Glutamatergic neuron (in vitro differentiated cells): ENCODE measurements at places on chromosomes 3 and 15. TPM values are rescaled to one million over a fixed set of nuclear protein-coding genes. Genes with fewer than 3 reads are reported as not detected.
A peak's percentile ranks its signal among the peaks of the same experiment; 100 is the strongest.

GRCh38 chr3:13132281-13132680 is 59.1 kb upstream of the IQSEC1 start:
- H3K4me1 ChIP-seq: peaks cover 4% of the 10 kb centered on the region
- no peaks in the 10 kb centered on the region for H3K36me3 ChIP-seq
- DNase-seq: no peak
- H3K27ac ChIP-seq: no peak overlapping the region
- H3K27me3 ChIP-seq: peaks cover 5% of the 10 kb centered on the region

DNA sequence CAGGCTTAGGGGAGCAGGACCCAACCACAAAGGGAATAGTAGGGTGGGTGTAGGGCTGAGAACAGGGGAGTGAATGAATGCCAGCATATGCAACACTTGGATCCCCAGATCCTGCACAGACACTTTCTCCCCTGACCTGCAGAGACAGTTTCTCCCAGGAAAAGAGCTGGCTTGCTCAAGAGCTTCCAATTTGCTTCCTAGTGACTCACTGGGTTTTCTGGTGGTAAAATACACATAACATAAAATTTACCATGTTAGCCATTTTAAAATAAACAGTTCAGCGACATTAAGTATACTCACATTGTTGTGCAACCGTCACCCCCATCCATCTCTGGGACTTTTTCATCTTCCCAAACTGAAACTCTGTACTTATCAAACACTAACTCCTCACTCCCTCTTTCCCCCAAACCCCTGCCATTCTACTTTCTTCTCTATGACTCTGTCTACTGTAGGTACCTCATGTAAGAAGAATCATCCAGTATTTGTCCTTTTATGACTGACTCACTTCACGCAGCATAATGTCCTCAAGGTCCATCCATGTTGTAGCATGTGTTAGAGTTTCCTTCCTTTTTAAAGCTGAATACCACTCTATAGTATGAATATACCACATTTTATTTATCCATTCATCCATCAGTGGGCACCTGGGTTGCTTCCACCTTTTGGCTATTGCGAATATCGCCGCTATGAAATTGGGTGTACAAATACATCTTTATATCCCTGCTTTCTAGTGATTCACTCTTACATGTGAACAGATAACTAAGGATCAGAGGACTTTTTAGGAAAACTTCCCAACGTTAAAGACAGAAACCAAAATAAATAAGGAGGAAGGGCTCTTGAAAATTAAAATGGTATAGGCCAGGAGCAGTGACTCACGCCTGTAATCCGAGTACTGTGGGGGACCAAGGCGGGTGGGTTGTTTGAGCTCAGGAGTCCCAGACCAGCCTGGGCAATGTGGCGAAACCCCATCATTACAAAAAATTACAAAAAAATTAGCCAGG is 95.6 kb upstream of the TJP1 start:
- peaks cover 56% of the 10 kb centered on the region for H3K4me1 ChIP-seq
- H3K4me3 ChIP-seq: no peak overlapping the region

The PATL2 gene
- not detected for total RNA-seq

DNA sequence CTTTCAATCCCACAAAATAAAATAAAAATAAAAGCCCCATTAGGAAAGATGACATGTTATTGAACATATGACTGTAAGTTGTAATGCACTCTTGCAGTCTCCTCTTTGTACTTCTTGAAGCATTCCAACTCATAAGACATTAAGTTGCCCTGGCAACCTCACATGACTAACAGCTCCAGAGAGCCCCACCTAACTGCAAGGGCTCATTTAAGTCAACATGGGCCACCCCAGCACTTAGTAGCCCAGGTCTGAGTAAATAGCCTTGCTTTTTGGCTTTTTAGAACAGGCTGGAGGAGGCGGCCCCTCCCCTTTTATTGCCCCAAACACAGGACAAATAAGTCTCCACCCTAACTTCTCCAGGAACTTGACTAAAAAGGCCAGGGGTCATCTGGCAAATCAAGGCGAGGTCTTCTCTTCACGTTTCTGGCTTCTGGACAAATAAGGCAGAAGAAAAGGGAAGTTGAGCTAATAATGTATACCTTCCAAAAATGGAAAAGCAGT is 135.1 kb downstream of the TMCO5A start:
- peaks cover 9% of the 10 kb centered on the region for H3K27me3 ChIP-seq
- H3K36me3 ChIP-seq: no peaks in the 10 kb centered on the region
- H3K4me1 ChIP-seq: peaks cover 8% of the 10 kb centered on the region
- no peak overlapping the region for H3K27ac ChIP-seq

GRCh38 chr3:113166719-113167492 is 44.5 kb upstream of the BOC start:
- peaks cover 3% of the 10 kb centered on the region for H3K4me1 ChIP-seq
- DNase-seq: no peak
- peaks cover 6% of the 10 kb centered on the region for H3K27me3 ChIP-seq
- H3K4me3 ChIP-seq: no peak overlapping the region

DNA sequence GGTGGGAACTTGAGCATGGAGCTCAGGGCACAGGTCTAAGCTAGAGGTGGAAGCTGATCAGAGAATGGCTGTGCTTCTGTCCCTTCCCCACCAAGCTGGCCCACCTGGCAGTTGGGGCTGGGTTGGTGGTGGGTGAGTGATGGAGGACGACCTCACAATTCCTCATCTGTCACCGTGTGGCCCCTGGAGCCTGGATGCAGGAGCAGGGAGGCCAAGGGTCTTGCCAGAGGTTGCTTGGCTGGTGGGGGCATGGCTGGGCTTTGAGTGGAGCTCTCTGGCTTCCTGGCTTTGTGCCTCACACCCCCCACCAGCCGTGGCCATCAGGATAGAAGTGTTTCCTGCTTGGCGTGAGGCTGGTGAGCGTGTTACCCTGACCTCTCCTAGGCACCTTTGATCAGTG is 36.0 kb downstream of the FBLN2 start:
- no peak overlapping the region for H3K27ac ChIP-seq
- H3K27me3 ChIP-seq: peaks cover 3% of the 10 kb centered on the region
- H3K36me3 ChIP-seq: no peaks in the 10 kb centered on the region
- DNase-seq: no peak
- H3K4me3 ChIP-seq: no peak overlapping the region

DNA sequence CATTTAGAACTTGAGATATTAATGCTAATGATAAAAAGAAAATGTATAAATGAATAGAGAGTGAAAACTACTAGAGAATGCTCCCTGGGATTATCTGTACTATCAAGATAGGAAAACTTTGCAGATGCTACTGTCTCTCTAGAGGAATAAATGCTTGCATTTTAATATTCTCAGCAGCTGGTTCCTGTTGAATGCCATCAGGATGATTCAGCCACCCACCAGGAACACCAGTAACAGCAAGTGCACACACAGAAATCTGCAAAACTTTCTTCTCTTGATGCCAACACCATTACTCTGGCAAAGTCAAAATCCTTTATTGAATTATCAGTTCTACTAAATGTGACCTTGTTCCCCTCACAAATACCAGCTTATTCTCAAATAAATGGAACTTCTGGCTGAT is 148.4 kb downstream of the TIGIT start:
- no peak overlapping the region for H3K4me3 ChIP-seq
- DNase-seq: no peak
- no peaks in the 10 kb centered on the region for H3K36me3 ChIP-seq
- H3K27ac ChIP-seq: no peak overlapping the region
- peaks cover 5% of the 10 kb centered on the region for H3K4me1 ChIP-seq

DNA sequence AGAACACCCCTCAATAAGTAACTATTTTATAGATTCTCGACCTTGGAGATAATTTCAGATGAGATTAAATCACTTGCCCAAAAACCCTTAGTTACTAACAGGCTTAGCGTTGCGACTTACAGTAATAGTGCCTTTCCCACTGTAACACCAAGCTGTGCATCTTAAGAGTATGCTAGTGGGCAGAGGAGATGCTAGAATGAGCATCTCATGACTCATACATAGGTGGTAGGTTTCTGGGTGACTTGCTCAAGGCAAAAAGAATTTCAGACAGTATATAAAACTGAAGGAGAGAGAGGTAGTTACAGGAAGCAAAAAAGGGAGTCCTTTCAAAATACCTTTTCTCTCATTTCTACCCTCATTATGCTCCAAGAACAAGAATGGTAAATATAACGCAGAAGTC is 3.9 kb downstream of the KATNBL1 start:
- H3K27ac ChIP-seq: no peak overlapping the region
- H3K4me1 ChIP-seq: no peaks in the 10 kb centered on the region
- H3K36me3 ChIP-seq: peaks cover 6% of the 10 kb centered on the region

- H3K4me3 ChIP-seq: no peak overlapping the region
- H3K27ac ChIP-seq: no peak overlapping the region
- peaks cover 28% of the 10 kb centered on the region for H3K4me1 ChIP-seq
- H3K36me3 ChIP-seq: no peaks in the 10 kb centered on the region
- DNase-seq: no peak
- peaks cover 2% of the 10 kb centered on the region for H3K27me3 ChIP-seq
Measured at GRCh38 chr3:124993466-124993865, 58.9 kb upstream of the MUC13 start.

The ANKRD34C gene
- not detected for total RNA-seq

DNA sequence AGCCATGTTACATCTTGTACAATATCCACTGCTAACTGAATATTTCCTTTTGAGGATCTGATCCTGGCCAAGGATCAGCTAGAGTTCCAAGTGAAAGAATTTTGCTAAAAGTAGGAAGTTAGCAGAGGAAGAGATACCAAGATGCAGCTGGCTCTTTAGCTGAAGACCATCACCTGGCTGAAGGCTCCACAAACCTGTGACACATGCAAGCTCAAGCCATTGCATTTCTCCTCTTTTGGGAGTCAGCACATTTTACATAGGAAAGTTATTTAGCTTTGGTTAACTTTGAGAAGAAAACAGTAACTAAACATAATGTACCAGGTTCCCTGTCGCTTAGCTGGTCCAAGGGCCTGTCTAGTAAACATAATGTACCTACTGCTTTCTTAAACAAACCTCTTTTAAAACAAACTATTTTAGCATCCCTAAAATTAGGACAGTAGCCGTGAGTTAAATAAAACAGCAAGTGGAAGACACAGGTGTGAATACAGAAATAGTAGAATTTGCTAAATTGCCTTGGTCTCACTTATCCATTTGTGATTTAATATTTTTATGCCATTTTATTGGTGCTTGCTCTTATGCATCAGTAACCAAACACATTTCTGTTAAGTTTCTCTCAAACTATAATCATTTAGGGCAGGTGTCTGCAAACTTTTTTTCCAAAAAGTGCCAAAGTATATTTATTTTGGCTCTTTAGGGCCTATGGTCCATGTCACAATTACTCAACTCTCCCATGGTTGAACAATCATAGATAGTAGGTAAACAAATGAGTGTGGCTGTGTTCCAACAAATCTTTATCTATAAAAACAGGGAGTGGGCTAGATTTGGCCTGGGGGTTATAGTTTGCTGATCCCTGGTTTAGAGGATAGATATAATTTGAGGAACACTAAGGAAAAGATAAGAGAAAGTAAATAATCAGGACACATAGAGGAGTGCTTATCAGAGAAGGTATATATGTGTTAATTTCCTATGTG is 11.2 kb downstream of the GCSAM start:
- peaks cover 31% of the 10 kb centered on the region for H3K4me1 ChIP-seq
- no peak overlapping the region for H3K4me3 ChIP-seq
- DNase-seq: no peak

The MAP4 gene
- total RNA-seq: 319 TPM

- H3K27me3 ChIP-seq: no peaks in the 10 kb centered on the region
- H3K36me3 ChIP-seq: no peaks in the 10 kb centered on the region
- DNase-seq: no peak
- peak overlapping the region; percentile 1 for H3K4me3 ChIP-seq
Measured at GRCh38 chr3:106206146-106206545, 337.3 kb upstream of the CBLB start.

- H3K36me3 ChIP-seq: peaks cover 7% of the 10 kb centered on the region
- H3K27me3 ChIP-seq: no peaks in the 10 kb centered on the region
- H3K4me1 ChIP-seq: no peaks in the 10 kb centered on the region
- H3K27ac ChIP-seq: no peak overlapping the region
- DNase-seq: no peak
- H3K4me3 ChIP-seq: no peak overlapping the region
Measured at GRCh38 chr15:69794645-69795469, 302.9 kb downstream of the TLE3 start.

The SNX22 gene
- total RNA-seq: 4.6 TPM

GRCh38 chr3:73626106-73626505 is 1.4 kb upstream of the PDZRN3 start:
- DNase-seq: no peak
- peaks cover 31% of the 10 kb centered on the region for H3K4me1 ChIP-seq
- no peak overlapping the region for H3K27ac ChIP-seq
- H3K36me3 ChIP-seq: no peaks in the 10 kb centered on the region
- peak overlapping the region; percentile 86 for H3K4me3 ChIP-seq

- H3K36me3 ChIP-seq: no peaks in the 10 kb centered on the region
- no peak overlapping the region for H3K27ac ChIP-seq
- H3K4me1 ChIP-seq: no peaks in the 10 kb centered on the region
- H3K27me3 ChIP-seq: no peaks in the 10 kb centered on the region
- no peak overlapping the region for H3K4me3 ChIP-seq
Measured at GRCh38 chr3:63508305-63508704, 144.2 kb upstream of the SNTN start.

DNA sequence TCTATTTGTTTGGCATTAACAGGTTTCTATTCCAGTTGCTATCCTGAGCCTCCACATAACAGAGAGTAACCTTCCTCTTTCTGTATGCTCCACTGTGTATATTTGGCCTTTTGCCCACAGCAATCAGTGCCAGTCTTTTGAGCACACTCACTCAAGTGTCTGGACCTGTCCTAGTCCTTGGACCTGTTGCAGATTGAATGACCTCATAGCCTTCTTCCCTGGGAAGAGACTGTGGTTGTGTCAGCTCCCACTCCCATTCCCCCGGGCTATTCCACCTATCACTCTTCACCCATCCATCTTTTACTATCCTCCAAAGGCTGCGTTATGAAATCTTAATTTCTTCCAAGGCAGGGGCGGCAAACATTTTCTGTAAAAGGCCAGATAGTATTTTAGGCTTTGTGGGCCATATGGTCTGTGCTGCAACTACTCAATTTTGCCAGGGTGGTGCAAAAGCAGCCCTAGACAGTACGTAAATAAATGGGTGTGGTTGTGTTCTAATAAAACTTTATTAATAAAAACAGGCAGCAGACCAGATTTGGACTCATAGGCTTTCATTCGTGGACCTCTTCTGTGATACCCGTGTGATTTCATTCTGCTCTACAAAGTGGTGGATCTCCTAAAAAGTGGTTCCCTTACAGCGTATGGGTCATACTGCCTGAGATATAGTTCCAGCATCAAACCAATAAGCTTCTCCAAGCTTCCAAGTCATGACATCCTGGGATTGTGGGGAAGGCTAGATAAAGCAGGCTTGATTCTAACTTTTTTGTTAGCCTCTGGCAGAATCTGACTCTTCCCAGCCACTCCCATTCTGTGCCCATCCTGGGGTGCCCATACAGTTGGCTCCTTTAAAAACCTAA is 57.4 kb downstream of the CDAN1 start:
- H3K4me1 ChIP-seq: peaks cover 3% of the 10 kb centered on the region
- H3K36me3 ChIP-seq: peaks cover 5% of the 10 kb centered on the region
- peaks cover 1% of the 10 kb centered on the region for H3K27me3 ChIP-seq
- no peak overlapping the region for H3K27ac ChIP-seq
- no peak overlapping the region for H3K4me3 ChIP-seq

- no peak for DNase-seq
- H3K27me3 ChIP-seq: no peaks in the 10 kb centered on the region
- no peak overlapping the region for H3K4me3 ChIP-seq
- peaks cover 14% of the 10 kb centered on the region for H3K4me1 ChIP-seq
- H3K27ac ChIP-seq: no peak overlapping the region
Measured at GRCh38 chr3:183394150-183394549, 34.3 kb downstream of the MCF2L2 start.
